ENCODE measurements at places on chromosomes 12 and 14.

- DNase-seq = no peak
Observed at GRCh38 chr14:104295681-104296387, 157.4 kb downstream of the KIF26A start.

DNA sequence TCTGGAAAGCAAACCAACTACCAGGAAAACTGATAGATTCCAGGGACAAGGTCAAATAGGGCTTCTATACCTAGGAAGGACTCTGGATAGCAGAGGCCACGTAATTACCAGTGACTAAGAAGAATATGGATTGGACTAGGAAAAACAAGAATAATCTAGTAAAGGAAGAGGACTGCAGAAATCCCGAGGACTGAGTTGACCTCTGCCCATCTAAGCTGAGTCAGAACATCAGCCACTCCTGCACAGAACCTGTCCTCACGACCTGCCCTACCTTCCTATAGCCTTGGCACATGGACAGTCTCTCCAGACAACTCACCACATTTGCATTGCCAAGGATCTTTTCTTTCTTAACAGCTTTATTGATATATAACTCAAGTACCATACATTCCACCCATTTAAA lies 2.3 kb downstream of the OR6J1 start:
- no peak for DNase-seq

GRCh38 chr12:67593041-67593440 lies 55.5 kb upstream of the DYRK2 start:
- DNase-seq = peak; percentile 21

GRCh38 chr12:42936991-42937390 lies 347.4 kb upstream of the PRICKLE1 start:
- DNase-seq = no peak

- no peak for DNase-seq
Observed at GRCh38 chr12:22562036-22563028, 18.0 kb upstream of the C2CD5 start.

DNA sequence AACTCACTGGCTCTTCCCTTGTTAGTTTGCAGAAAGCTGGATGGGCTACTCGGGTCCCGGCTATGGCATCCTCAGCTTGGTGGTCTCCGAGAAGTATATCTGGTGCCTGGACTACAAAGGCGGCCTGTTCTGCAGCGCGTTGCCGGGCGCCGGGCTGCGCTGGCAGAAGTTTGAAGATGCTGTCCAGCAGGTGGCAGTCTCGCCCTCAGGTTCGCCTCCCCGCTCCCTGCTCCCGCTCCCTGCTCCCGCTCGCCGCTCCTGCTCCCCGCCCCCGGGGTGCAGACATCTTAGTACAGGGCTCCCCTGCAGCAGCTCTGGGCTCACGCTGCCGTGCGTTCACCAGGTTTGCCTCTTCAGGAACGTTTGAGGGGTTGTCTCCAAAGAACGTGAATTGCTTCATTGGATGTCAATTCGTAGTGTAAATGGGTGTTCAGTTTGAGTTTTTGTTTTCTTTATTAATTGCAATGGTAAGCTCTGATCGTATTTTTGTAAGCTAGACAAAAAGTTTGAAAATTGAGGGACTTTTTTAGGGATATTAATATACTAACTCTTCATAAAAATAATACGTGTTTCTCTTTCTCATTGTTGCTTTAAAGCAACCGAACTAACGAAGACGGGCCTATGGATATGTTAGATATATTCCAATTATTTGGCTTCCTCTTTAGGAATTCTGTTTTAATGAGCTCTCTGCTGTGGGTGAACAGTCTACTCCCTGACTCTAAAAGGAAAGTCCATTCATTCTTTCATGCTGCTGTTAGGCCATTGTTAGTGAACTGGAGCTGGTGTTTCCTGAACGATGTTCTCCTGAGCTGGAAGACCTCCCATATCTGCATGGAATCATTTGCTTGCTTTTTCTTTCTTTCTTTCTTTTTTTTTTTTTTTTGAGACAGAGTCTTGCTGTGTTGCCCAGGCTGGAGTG lies 71.3 kb downstream of the ANKRD9 start:
- DNase-seq = peak; percentile 12

DNA sequence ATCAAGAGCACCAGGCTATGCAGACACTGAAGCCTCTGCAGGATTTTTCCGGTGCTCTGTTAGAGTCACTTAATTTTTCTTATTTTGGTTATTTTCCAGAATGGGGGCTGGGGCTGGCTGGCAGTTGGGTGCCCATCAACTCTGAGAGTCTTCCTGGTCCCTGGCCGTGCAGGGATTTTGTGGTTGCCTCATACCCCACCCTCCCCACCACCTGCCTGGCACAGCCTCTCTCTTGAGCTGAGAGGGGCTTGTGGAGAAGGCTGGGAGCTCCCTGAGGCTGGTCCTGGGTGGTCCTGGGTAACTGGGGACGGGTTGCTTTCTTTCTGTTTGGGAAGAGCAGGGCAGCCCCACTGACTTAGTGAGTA lies 23.3 kb downstream of the LRTM2 start:
- no peak for DNase-seq

DNA sequence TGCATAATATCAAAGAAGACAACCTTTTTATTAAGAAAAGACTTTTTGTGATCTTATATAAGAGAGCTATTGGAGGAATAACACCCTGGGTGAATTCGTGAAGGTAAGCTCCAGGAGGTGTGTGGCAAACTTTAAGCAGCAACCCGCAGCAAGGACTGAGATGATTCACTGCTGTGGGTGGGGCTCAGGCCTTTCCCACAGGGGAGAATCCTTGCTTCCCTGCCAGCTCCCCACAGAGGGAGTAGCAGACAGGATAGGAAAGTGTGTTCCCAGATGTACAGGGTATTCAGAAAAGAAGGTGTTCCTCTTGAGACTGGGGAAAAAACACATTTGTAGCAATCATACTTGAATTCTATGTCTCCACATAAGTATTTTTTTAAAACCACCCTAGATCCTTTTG lies 9.2 kb downstream of the NDUFA12 start:
- peak; percentile 38 for DNase-seq

DNA sequence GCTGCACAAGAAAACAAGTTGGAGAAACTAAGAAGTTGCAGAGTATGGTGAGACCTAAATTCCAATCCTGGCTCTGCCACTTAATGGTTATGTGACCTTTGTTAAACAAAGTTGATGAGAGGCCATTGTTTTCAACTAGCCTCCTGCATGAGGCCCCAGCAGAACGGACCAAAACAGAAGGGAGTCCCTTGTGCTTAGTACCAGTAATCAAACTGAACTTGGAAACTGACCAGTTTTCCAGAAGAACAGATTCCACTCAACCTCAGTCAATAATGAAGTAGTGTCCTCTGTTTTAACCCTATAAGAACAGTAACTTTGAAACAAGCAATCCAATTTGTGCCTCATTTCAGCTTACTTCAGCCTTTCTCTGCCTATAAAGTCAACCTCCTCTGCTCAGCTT lies 69.9 kb downstream of the C12orf56 start:
- no peak for DNase-seq

GRCh38 chr12:68279227-68280054 lies 26.0 kb upstream of the IL22 start:
- no peak for DNase-seq

DNA sequence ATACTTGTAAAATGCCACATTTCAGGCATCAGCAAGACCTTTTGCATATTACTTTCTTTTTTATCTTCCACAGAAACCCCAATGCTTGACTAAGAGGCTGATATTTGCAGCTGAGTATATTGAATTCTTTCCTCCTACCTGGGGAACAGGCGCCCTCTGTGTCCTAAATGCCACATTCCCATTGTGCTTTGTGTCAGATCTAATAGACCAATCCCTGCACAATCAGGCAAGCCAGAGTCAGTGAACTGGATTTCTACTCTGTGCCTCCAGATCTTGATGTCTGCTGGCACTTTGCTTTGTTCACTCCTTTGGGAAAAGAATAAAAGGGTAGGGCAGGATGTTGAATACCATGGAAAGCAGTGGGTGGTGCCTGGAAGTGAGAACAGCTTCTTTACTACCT lies 22.4 kb upstream of the TAS2R42 start:
- no peak for DNase-seq

- no peak for DNase-seq
Observed at GRCh38 chr14:92960706-92961566, 38.0 kb downstream of the CHGA start.

DNA sequence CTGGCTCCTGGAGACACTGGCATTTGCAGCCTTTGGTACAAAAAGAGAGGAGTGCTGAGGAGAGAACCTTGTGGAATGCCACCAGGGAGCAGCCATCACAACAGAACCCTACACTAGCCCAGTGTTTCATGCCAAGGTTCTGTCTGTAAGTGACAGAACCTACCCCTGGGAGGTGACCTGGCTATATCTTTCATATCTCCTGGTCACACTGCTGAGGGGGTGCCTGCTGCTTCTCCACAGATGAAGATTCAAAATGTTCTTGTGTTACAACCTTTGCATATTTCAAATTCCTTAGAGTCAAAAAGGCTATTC lies 12.7 kb upstream of the EIF4B start:
- no peak for DNase-seq

GRCh38 chr12:40646456-40646855 lies 45.8 kb upstream of the CNTN1 start:
- DNase-seq = no peak

- no peak for DNase-seq
Observed at GRCh38 chr12:26770239-26771070, 62.5 kb downstream of the ITPR2 start.

DNA sequence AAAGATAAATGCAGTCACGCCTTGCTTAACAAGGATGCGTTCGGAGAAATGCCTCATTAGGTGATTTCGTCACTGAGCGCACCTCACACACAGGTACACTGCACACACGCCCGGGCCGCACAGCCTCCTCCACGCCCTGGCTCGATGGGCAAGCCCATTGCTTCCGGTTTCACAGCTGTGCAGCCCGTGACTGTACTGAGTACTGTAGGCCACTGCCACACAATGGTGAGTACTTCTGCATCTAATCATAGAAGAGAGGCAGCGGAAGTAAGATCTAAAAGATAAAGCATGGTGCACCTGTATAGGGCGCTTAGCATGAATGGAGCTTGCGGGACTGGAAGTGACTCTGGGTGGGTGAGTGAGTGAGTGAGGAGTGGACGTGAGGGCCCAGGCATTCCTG lies 4.3 kb downstream of the RIMBP2 start:
- no peak for DNase-seq

GRCh38 chr14:105885561-105886320 lies 359.4 kb downstream of the TMEM121 start:
- no peak for DNase-seq

DNA sequence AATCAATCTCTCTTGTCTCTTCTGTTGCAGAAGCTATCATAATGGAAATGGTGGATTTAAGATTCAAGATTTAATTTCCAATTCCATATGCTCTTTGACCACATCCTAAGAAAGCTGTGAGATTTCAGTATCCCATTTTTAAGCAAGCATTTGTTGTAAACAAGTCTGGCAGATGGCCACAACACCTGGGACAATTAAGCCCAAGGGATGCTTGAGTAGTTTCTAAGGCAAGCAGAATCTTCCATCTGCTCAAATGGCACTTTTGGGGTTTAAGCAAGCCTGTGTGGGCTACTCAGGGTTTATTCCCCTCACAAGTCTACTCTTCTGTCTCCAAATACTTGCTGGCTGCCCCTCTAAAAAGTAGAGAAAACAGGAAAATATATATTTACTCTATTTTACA lies 304.7 kb upstream of the SYT1 start:
- no peak for DNase-seq

DNA sequence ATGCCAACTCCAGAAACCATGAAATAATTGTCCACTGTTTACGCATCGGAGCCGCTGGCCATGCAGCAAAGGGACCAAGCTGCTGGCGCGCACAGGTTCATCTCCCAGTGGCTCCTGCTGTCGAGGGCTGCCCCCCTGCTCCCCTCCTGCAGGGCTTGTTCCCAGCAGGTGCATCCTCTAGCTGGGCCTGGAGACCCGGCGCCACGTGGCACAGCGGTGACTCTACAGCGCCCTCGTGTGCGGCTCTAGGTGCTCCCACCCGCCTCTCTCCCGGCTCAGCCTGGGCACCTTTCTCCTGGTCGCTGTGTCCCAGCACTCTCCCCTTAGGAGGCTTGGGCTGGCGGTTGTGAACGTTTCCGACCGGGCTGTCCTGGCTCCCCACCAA lies 37.5 kb upstream of the INF2 start:
- DNase-seq = no peak

DNA sequence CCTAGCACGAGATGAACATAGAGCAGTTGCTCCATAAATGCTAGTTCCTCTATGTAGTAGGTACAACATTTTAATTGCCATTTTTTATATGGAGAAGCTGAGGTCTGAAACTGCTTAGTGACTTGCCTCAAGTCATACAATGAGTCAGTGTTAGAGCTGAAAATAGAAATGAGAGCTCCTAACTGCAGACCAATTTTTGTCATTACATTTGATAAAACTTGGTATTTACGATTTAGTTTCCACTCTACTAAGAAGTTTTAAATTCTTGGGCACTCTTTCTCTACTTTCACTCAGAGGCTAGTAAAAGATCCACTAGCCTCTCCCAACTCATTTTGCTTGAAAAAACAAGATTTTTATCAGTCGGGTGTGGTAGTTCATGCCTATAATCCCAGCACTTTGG lies 8.1 kb upstream of the TMED10 start:
- DNase-seq = no peak

GRCh38 chr12:130117701-130118100 lies 44.6 kb upstream of the FZD10 start:
- DNase-seq = no peak

DNA sequence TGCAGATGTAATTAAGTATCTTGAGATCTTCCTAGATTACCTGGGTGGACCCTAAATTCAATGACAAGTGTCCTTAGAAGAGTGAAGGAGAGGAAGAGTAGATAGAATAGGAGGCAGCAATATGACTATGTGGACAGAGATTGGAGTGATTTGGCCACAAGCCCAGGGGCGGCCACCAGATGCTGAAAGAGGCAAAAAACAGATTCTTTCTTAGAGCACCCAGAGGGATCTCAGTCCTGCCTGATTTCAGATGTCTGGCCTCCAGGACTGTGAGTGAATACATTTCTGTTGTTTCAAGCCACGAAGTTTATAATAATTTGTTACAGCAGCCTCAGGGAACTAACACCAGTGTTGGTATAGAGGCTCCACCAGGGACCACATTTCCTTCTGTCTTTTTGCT lies 67.3 kb downstream of the DACT1 start:
- DNase-seq = no peak

- DNase-seq = no peak
Observed at GRCh38 chr14:68147303-68147702, 327.7 kb downstream of the RAD51B start.

DNA sequence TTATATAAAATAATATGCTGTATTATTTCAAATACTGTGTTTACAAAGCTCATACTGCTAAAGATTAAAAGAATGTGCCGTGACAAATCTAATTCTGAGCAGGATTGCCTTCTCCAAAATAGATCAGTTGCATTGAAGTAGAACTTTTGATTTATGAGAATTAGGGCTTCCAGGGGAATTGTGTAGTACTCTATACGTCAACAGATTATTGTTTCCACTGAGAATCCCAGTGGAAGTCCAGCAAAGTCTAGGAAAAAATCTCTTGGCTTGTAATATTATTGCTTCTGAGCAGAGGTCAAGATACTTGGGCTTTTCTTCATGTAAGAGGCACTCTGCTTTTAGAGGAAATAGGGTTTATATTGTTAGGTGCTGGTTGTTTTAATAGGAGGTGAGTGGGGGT lies 133.9 kb downstream of the TRHDE start:
- DNase-seq = no peak
